ENCODE measurements at places on chromosomes 1 and 21.

- no peak for DNase-seq
Observed at GRCh38 chr1:222053790-222054294, 312.0 kb upstream of the DUSP10 start.

- DNase-seq: no peak
Observed at GRCh38 chr1:22217811-22218460, 75.0 kb upstream of the WNT4 start.

GRCh38 chr1:205667909-205668643 lies 12.2 kb downstream of the SLC45A3 start:
- DNase-seq: no peak

DNA sequence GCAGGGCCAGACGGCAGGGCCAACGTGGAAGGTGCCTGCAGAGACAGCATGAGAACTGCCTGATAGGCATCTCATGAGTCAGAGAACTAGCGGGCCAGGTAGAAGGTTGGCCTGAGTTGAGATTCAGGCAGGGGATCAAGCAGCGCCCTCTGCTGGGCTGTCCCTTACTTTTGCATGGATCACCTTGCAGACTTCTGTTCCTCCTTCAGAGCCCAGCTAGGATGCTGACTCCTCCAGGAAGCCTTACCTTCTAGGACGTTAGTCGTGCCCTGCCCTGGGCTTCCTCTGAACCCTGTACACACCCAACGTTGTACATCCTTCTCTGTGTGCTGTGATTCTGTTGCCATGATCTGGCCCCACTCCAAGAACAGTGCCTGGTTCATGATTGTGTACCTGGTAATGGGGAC lies 231.3 kb upstream of the VAMP3 start:
- DNase-seq: no peak

DNA sequence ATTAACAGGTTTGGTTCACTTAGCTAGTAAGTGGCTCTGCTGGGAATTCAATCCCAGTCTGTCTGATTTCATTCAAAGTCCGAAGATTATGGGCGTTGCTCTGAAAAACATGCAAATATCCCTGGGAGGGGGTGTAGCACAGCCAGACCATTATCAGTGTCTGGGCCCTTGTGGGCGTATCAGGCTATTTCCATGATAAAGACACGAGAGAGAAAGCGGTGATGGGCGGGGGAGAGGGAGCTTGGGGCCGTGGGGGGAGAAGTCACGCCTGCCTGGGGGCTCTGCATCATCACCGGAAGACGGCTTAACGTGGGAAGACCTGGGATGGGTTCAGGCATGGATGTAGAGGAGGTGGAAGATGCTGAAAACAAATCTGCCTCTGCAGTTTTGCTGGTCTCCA lies 25.8 kb downstream of the IL6R start:
- no peak for DNase-seq

DNA sequence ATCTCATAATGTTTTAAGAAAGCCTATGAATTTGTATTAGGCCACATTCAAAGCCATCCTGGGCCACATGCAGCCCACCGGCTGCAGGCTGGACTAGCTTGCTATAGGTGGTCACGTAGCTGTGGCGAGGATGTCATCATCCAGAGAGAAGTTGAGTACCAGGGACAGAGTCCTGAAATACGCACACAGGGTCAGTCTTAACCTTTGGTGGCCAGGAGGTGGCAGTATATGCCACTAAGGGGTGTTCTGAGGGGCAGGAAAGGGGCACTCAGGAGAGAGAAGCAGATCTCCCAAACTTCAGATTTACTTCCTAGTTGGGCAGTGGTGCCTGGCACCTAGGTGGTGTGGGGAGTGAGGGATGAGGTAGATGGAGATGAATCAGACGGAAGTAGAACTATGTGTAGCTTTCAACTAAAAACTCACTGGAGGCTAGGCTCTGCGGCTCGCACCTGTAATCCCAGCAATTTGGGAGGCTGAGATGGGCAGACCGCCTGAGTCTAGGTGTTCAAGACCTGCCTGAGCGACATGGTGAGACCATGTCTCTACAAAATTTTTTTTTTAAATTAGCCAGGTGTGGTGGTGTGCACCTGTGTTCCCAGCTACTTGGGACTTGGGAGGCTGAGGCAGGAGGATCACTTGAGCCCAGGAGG lies 16.3 kb upstream of the CDK18 start:
- peak; percentile 54 for DNase-seq

- no peak for DNase-seq
Observed at GRCh38 chr1:85573322-85573721, 7.2 kb upstream of the CCN1 start.

GRCh38 chr21:45228656-45229240 lies 58.9 kb downstream of the POFUT2 start:
- DNase-seq: no peak

GRCh38 chr1:11301601-11302000 lies 28.6 kb downstream of the UBIAD1 start:
- DNase-seq: no peak

DNA sequence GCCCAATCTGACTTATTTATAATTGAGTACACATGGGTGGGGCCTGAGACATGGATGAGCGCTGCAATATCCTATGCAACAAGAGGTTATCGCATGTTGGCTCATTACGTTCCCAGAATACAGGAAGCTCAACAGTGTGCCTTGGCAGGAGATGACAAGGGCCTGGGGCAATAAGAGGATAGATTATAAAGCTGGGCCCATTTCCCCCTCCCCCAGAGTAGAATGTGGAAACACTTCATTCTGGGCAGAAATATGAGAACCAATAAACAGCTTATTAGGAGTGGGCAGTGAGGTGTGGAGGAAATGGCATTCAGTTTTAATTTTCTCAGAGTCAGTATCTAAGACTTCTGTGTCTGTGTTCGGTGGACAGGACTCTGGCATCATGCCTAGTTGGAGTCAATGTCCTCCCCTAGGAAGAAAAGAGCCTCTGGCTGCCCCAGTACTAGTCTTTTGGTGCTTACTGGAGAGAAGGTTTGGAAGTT lies 92.8 kb downstream of the PIK3R3 start:
- no peak for DNase-seq

DNA sequence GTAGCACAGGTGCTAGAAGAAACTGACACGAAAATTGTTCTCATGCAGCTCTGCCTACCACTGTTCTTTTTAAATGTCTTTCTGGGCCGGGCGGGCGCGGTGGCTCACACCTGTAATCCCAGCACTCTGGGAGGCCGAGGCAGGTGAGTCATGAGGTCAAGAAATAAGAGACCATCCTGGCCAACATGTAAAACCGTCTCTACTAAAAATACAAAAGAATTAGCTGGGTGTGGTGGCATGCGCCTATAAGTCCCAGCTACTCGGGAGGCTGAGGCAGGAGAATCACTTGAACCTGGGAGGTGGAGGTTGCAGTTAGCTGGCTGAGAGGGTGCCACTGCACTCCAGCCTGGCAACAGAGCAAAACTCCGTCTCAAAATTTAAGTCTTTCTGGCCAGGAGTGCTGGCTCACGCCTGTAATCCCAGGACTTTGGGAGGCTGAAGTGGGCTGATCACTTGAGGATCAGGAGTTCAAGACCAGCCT lies 947 bp upstream of the RIT1 start:
- no peak for DNase-seq

DNA sequence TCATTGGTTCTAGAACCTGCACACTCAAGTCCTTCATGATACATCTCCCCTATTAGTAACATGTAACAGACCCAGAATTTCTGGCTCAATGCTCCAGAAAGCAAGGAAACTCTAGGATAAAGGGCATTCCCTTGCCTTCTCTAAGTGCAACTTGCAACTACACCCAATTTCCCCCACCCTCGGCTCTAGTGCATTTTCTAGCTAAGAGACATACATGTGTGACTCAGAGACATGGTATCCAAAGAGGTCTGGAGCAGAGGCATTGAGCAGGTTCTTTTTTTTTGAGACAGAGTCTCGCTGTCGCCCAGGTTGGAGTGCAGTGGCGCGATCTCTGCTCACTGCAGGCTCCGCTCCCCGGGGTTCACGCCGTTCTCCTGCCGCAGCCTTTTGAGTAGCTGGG lies 132.9 kb downstream of the ZC3H11B start:
- no peak for DNase-seq

- DNase-seq: no peak
Observed at GRCh38 chr1:1917995-1918900, 831 bp downstream of the TMEM52 start.

DNA sequence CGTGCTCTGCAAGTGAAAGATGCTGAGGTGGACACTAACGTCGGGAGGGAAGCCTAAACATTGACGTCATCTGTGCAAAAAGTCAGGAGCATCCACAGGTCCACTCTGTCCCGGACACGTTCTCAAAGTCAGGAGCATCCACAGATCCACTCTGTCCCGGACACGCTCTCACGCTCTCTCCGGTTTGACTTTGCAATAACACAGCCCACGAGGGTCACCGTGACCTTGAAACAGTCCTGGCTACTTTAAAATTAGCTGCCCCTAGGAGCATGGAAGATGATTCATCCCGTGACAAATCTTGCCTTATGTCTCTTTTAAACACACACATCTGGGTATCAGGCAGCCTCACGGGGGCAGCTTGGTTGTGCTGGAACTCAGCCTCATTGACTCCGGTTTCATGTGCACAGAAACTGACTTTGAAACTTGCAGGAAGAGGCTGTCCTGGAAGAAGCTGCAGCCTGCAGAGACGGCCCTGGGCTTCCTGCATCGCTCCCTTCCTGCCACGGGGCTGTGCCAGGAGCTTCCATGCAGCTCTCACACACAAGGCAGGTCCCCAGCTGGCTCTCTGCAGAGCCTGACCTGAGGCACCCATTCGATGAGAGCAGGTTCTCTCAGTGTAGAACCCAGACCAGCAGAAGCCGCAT lies 18.1 kb upstream of the COL18A1 start:
- no peak for DNase-seq

GRCh38 chr1:116581323-116581885 lies 10.6 kb upstream of the CD58 start:
- DNase-seq: no peak

DNA sequence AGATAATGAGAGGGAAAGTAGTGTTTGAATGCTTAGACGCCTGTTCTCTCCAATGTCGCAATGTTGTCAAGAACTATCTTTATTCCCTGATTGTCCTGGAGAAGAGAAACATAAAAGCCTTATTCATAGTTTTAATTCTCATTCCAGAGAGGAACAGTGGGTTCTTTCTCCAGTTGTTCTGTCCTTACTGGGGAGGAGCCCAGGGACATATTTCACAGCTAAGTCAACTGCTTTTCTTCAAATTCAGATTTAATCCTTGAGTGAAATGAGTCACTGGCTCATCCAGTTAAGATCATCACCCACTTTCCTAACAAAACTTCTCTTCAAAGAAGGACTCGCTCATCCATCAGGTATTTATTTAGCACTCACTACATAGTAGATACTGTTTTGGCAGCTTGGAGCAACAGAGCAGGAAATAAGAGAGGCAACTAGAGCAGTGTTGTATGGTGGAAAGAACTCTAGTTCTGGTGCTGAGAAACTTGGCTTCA lies 365.7 kb upstream of the USP24 start:
- DNase-seq: no peak

DNA sequence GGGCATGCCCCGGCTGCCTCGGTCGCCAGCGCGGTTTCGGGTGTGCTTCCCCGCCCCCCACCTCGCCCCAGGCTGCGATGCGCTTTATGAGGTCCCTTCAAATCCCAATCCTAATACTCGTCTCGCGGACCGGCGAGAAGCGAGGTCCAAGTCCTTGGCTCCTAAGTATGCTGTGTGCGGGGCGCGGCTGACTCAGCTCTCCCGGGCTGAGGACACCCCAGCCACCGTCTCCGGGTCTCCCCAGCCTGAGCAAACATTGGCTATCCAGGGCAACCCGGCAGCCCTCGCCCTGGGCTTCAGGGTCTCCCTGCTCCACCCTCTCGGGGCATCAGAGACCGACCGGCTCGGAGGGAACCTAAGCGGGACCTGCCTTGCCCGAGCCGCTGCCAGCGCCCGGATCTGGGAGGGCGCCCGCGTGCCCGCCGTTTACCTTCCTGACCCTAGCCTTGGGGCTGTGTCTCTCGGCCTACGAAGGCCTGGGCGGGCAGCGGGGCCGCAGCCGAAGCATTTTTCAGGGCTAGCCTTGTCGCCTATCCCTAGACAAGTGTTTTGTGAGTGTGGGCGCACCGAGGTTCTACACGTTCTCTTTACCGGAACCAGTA lies 1.2 kb downstream of the ITPKB start:
- peak; percentile 65 for DNase-seq

- DNase-seq: peak; percentile 33
Observed at GRCh38 chr1:47230692-47231300, 1.2 kb downstream of the TAL1 start.

DNA sequence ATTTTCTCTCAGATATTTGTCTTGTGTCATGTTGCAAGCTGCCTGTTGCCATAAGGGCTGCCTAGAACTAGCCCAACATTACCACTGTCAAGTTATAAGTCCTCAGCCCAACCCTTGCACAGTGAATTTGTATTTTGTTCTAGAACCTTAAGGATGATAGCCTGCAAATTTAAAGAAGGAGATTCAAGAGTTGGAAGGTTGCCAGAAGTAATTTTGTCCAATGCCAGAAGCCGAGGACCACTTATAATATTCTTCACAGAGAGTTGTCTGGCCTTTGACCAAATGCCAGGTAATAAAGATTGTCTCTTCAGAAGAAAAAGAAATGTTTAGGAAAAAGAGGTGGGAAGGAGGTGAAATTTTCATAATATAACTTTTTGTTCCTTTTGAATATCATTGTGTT lies 40.5 kb upstream of the SUCO start:
- DNase-seq: no peak

GRCh38 chr1:67019121-67019520 lies 34.8 kb downstream of the SLC35D1 start:
- no peak for DNase-seq

GRCh38 chr1:46081206-46081605 lies 51.2 kb downstream of the PIK3R3 start:
- no peak for DNase-seq

GRCh38 chr1:41041614-41042270 lies 20.2 kb upstream of the SLFNL1 start:
- DNase-seq: no peak

- DNase-seq: no peak
Observed at GRCh38 chr1:75765697-75766355, 20.2 kb upstream of the RABGGTB start.

DNA sequence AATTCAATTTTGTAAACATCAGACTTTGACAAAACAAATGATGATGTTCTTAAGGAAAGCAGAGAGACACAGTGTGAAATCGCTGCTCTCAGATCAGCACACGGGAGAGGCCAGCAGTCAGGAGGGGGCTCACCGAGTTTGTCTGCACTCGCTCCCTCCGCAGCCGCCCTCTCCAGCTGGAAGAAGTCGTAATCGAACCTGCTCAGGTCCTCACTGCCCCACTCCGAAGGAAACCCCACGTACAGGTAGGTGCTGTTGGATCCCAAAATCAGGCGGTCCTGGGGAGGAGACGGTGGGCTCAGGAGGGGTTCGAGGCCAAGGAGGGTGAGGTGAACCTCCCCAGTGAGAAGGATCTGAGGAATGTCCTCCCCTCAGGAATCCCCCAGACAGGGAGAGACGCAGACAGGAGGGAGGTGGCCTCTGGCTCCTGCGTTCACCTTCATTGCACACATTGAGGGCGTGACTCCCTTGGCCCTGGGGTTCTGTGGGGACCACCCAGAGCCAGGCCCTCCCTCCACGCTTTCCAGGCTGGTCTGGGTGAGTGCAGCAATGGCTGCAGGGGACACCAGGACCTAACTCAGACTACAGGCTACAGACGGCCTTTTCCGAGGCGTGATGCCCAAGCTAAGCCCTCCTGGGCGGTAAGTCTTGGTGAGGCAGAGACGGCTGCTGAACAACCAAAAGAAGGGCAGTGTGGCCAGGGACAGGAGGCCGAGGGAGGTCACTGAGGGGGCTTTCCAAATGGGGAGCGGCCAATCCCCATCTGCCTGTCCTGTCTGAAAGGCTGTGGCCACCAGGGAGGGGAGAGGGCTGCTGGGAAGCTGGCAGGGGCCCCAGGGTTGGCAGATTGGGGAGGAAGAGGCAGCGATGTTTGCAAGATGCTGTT lies 65.5 kb downstream of the SCCPDH start:
- DNase-seq: no peak

- DNase-seq: no peak
Observed at GRCh38 chr1:24157918-24158481, 15.1 kb upstream of the IL22RA1 start.

All from CD8-positive, alpha-beta T cell (primary cell).